SW480 (cell line): ENCODE measurements at places on chromosomes 12 and 14.
A peak's percentile ranks its signal among the peaks of the same experiment; 100 is the strongest.

DNA sequence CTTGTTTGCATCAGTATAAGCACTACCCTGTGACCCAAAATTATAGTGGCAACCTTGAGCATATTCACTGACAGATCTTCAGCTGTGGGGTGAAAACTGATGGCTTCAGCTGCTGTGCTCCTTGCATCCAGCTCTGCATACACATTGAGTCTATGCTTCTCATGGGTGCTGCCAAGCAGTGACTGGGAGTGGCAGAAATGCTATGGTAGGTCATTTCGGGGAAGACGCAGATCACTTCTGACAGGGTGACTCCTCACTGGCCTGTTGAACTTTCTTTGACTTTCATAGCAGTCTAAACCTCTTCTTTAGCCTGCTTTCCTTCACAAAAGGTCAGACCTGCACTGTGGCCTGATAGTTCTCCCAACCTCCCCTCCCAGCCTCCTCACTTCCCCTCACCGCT, 5.6 kb upstream of the ALDH1L2 start:
- DNase-seq = no peak

- no peak for DNase-seq
Observed at GRCh38 chr12:80140005-80140404, 40.7 kb downstream of the OTOGL start.

- DNase-seq = peak; percentile 20
Observed at GRCh38 chr12:114166362-114166761, 200.2 kb upstream of the RBM19 start.

GRCh38 chr14:69755784-69756183, 11.2 kb upstream of the SRSF5 start:
- no peak for DNase-seq

- no peak for DNase-seq
Observed at GRCh38 chr14:63277591-63278183, 41.0 kb downstream of the GPHB5 start.

DNA sequence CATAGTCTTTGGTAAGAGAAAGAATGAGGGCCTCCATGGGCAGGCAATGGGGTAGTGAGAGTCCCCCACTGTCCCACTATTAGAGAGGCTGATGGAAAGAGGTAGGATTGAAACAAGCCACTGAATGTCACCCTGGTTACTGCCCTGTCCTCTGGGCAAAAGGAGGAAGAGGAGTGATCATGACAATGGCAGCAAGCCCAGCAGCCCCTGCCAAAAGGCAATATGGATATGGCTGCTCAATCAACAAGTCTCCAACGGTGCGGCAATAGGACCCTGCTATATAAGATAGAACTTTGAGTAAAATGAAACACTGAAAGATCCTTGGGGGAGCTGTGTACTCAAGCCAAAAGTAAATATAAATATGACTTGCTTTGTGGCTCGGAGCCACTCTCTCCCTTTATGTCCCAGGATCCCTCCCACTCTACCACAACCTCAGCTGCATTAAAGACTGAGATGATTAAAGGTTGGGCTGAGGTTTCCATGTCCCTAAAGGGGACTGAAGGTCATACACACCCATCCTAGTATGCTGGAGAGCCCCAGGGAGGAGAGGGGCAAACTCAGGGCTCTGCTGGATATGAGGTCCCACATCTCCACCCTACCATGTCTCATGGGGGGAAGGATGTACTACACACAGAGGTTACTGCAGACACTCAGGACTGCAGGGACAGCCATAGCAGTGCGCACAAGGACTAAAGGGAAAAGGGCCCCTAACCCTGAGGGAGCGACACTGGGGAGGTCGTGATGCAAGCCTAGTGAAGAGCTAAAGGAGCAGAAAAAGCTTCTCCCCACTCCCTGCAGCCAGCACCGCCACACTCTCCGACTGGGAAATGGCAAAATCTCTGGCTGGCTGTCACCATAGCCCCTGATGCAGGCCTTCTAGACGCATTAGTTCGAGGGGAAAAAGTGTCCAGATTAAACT, 5.9 kb downstream of the POMT2 start:
- DNase-seq = no peak

DNA sequence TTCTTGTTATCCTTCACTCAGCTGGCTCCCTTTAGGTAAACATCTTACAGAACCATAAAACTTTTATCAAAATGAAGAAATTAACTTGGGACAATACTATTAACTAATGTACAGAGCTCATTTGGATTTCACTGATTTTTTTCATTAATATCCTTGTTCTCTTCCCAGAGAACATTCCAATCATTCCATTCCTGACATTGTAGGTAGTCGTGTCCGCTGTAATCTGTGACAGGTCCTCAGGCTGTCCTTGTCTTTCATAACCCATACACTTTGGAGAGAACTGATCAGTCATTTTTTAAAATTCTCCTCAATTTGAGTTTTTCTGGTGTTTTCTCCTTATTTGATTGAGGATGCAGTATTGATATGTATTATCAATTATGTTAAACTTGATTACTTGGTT, 916.8 kb downstream of the GALC start:
- DNase-seq = no peak

- peak; percentile 59 for DNase-seq
Observed at GRCh38 chr14:76546426-76547221, 170.7 kb downstream of the ESRRB start.

GRCh38 chr14:23571701-23572523, 4.3 kb upstream of the AP1G2 start:
- DNase-seq = no peak

GRCh38 chr14:28773861-28774691, 7.5 kb downstream of the FOXG1 start:
- no peak for DNase-seq

GRCh38 chr12:116319898-116320621, 42.6 kb upstream of the MED13L start:
- no peak for DNase-seq

DNA sequence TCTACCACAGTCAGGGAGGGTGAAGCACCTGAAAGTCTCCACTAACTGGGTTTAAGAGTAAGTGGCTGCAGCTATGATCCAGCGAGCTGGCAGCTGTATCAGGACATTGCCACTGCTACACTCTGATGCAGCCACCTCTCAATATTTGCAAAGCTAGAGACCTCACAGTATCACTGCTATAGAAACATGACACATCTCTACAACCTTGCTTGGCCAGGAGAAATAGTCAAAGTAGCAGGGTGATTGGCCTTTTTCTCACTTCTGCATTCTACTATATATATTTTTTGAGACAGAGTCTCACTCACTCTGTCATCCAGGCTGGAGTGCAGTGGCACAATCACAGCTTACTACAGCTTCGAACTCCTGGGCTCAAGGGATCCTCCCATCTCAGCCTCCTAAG, 9.3 kb upstream of the FMNL3 start:
- DNase-seq = no peak

GRCh38 chr14:71621980-71622605, 310.1 kb upstream of the RGS6 start:
- no peak for DNase-seq

- no peak for DNase-seq
Observed at GRCh38 chr12:31353750-31354708, 28.1 kb upstream of the SINHCAF start.
